NAMALWA (cell line): ENCODE measurements at places on chromosomes 7 and 10.

GRCh38 chr7:115910541-115911164 is 119.9 kb downstream of the TFEC start:
- peak; percentile 75 for DNase-seq

GRCh38 chr7:67487316-67487715 is 490.7 kb downstream of the TYW1 start:
- no peak for DNase-seq

DNA sequence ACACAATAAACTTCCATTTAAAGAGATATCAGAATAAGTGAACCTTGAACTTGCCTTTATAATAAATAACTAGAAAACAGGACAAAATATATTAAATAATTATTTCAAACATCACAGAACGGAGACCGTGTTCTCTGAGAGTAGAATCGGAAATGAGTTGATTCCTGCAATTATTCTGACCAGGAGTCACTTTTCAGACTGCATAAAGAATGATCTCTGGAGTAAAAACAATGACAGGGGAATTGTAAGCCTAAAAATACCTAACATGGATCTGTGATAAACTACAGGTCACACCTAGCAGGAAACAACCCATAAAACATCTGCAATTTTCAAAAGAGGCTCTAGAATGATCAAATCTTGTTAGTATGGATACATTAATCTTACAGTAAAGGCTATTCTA is 577.5 kb upstream of the SORCS1 start:
- no peak for DNase-seq

GRCh38 chr7:106060394-106060920 is 51.7 kb downstream of the SYPL1 start:
- DNase-seq: no peak

DNA sequence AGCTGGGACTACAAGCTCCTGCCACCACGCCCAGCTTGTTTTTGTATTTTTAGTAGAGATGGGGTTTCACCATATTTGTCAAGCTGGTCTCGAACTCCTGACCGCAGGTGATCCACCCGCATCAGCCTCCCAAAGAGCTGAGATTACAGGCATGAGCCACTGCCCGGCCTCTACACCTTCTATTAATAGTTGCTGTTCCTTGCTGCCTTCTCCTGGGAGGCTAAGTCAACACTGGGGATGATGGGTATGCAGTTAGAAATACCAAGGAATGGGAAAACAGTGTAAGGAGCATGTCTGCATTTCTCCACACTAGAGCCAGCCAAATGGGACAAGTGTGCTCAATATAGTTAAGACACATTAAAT is 97.3 kb upstream of the PDLIM1 start:
- DNase-seq: no peak

DNA sequence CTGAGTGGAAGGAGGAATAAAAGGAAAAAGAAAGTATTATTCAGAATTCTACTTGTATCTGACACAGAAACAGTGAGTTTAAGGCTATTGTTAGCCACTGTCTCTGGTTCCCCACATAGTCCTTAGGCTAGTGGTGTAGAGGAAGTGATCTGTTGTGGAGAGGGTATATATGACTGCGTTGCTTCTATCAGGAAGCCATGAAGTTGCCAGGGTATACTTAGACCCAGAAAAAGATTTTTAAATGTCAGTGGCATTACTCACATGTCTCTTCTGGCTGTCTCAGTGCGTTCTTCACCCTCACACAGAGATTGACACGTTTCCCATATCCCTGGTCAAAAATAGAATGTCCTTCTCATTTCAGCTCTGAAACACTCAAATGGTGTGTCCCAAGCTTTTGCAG is 72.7 kb downstream of the SEM1 start:
- no peak for DNase-seq

DNA sequence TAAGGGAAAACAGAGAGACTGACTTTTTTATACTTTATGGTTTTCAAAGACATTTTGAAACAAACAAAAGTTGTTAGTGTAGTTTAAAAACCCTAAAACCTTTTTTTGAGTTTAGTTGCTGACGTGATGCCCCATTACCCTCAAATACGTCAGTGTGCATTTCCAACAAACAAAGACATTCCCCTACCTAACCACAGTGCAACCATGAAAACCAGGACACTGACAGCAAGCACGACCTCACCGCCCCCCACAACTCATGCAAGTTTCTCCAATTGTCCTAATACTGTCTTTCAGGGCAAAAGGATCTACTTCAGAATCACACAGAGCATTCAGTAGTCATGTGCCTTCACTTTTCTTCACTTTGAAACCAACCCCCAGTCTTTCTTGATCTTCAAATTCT is 75.0 kb downstream of the WNT2 start:
- DNase-seq: no peak

- no peak for DNase-seq
Observed at GRCh38 chr10:126979311-126979710, 74.1 kb downstream of the DOCK1 start.

DNA sequence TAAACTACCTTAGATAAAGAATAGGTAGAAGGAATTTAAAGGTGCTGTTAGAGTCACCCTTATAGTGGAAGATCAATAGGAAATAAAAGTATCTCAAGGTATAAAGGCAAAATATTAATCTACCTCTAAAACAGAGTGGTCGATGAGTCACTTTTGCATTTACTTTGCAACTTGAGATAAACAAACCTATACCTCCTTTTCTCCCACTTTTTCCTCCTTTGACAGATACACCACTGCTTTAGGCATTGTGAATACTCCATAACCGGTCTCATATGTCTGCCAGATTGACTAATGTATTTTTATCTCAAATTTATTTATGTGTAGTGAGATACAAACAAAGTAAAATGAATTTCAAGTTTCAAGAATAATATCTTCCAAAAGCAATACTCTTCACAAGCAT is 193.5 kb downstream of the SKAP2 start:
- DNase-seq: no peak

- no peak for DNase-seq
Observed at GRCh38 chr7:132423594-132424200, 152.6 kb downstream of the PLXNA4 start.

- DNase-seq: peak; percentile 83
Observed at GRCh38 chr7:36670585-36671431, 53.5 kb downstream of the AOAH start.

DNA sequence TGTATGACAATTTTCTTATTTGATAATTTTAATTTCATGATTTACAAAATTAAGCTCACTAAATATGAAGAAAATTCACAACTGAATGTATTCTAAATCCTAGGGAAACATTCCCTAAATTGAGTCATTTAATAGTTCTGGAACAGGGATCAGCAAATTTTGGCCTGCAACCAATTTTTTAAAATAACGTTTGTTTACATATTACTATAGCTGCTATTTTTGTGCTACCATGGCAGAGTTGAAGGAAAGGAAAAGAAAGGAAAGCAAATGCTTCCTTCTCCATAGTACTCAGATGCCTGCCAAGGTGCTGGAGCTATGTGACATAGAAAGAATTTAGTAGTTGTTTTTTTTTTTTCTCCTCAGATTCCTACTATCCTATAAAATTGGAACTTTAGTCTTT is 1307.7 kb upstream of the LRRTM3 start:
- no peak for DNase-seq

DNA sequence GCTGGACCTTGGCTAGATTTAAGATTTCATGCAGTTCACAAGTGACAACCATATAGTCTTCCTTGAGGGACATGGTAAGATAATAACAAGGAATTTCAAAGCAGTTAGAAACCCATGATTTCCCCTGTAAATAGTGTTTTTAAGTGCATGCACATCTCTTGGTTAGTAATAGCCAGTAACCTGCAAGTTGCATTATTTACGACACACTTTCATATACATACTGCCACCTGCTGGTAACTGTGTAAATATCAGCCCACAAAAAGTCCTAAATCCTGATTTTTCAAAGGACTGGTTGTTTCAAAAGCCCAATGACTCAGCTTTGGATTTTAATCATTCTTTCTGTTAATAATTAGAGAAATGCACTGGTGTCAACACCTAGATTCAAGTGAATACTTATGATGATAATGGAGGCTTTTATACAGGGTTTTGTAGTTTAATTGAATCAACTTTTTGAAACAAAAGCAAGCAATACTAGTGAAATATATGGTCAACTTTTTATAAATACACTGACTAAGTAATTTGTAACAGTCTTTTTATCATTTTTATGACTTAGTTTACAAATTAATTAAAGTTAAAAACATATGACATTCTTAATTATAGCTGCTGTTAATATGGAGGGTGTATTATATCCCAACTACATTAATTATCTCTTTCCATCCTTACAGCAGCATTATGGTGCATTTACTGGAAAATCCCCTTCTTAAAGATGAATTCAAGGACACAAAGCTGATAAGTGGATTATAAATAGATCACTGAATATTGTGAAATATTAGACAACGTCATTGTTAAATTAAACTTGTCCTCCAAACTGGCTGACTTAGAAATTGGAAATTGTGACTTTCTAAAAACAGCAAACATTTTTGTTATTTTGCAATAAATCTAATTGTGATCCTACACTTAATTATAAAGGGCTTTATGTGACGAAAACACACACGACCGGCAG is 367.7 kb upstream of the SEMA3D start:
- peak; percentile 78 for DNase-seq

GRCh38 chr7:147707926-147708325 is 882.6 kb upstream of the C7orf33 start:
- DNase-seq: no peak

DNA sequence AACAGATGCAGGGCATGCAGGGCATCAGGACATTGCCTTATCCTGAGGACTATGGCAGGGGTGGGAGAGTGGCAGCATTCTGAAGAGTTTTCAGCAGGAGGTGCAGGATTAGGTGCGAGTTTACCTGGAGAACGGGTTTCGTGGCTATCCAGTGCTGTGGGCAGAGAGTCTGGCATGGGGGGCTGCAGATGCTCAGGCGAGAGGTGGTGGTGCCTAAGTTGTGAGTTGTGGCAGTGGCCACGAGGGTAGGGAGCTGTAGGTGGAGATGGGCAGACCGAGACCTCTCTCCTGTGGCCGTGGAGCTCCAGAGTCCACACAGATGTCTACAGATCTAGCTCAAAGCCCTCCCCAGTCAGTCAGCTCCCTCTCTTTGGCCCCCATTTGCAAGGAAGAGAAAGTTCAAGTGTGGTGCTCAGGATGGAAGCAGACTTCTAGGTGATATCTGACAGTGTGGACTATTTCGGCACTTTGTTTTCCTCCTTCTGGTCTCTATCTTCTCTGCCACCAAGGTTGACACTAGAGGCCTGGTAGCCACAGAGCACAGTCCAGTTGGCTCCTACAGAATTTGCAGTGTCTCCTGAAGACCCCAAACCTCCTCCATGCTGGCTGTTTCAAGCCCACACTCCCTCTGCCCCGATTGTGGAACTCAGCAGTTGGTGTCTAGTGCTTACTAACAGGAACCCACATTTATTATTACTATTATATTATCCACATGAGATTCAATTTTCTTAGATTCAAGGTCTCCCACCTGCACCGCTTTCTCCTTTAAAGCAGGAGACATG is 955.7 kb upstream of the ZNF722 start:
- no peak for DNase-seq

DNA sequence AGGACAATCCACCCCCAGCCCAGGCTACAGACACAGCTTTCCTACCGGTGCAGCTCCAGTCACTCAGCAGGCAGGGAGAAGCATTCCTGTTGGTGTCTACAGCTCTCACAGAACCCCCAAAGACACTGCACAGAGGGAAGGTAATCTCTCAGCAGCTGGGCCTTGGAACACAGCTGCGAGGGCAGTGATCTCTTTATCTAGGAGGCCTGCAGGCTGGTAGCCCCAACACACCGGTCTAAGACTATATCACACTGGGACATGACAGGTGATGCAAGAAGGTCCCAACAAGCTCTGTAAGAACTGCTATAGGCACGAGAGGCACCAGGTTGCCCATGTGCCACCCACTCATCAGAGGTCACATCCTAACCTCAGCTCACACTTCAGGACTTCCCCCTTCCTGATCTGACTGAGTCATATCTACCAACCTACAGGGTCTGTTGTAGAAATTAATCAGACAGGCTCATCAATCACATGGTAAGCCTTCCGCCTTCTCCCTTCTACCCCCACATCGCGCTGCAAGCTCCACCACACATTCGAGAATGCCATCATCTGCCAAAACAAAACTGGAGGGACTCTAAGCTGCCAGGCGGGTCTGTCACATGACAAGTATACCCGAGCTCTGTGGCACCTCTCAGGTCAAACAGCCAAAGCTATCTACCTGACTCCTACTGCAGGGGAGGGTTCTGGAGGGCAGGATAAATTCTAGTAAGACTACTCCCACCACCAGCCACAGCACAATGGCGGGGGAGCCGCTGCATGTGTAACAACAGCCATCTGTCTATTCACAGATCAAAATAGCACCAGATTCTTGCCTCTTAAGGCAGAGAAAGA is 26.1 kb downstream of the FAM53B start:
- no peak for DNase-seq

DNA sequence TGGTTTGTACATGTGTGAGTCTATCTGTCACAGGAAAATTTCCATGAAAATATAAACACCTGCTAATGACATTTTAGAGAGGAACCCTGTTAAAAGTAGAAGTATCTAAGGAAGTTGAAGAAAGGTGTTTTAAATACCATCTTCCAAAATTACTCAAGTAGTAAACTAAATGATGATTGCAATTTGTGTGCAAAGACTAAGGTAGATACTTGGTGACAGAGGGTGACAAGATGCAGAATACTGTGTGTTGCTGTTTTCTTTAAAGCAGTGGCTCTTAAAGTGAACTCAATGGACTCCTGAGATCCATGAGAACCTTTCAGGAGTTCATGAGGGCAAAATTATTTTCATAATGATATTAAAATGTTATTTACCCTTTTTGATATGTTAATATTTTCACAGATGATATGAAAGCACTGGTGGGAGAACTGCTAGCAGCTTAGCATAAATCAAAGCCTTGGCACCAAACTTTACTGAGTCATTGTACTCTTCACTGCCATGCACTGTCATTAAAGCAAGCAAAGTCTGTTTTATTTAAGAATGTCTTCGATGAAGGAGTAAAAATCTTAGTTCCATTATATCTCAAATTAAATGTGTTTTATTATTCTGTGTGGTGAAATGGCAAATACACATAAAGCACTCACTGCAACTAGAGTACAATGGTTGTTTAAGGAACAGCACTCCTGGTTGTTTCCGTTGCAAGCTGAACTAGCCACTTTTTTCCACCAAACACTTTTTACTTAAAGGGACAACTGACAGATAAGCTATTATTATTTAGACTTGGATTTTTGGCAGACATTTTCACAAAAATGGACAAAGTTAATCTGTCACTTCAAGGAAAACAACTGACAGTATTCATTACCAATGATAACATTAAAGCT is 133.7 kb downstream of the LRRN3 start:
- no peak for DNase-seq

DNA sequence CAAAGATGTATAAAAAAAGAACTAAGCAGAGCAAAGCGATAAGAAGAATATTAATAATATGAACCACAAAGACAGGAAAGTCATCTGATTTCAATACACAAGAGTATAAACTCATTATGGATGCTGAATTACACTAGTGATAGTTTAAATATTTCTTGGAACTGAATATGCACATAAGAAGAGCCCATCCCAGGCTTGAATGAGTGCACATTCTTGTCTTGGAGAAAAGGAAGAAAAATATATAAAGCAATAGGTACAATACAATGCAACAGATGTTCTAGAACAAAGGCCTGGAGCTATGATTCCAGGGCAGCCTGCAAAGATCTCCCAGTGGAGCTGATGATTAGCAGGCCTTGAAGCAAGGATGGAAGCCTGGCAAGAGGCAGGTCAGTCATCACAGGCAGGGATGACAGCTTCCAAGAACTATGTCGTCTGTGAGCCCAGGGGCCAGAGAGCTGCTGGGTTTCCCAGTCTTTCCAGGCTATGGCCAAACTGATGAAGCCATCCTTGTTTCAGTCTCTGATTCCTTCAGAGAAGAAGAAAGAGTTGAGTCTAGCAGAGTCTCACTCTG is 277.6 kb downstream of the KCNMA1 start:
- no peak for DNase-seq
